Right lung (tissue), 10 donors: ENCODE measurements at places on chromosomes 1 and 21.

GRCh38 chr1:9927259-9927658, 15.9 kb downstream of the LZIC start:
- DNase-seq: no peak

DNA sequence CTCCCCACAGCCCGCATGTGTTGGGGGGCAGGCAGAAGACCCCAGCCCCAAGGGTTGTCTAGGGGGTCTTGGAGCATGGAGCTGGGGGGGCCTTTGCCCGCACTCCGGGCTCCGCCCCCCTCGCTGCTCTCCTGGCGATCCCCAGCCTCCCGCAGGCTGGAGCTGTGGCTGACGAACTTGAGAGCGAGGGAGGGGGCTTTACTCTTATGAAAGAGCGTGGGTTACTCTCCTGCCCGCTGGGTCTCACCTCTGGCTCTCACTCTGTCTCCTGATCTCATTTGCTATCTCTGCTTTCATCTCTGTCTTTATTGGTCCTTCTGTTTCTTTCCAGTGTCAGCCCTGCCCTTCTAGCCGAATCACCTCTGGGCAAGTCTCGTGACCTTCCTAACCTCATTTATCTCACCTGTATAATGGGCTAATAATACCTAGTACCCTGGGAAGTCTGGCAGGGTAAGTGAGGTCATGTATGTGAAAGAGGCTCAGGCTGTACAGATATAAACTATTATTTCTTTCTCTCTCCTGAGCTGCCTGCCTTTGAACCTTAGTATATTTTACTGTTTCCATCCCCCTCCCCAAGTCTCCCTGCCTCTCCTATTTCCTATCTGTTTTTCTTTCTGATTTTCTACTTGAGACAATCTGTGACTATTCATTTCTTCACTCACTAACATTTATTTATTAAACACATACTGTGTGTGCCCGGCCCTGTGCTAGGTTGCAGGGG, 731 bp downstream of the EFNA4 start:
- DNase-seq: no peak

- no peak for DNase-seq
Measured at GRCh38 chr1:236002025-236002390, 62.9 kb downstream of the NID1 start.

GRCh38 chr1:154408174-154408777, 3.1 kb downstream of the IL6R start:
- no peak for DNase-seq

DNA sequence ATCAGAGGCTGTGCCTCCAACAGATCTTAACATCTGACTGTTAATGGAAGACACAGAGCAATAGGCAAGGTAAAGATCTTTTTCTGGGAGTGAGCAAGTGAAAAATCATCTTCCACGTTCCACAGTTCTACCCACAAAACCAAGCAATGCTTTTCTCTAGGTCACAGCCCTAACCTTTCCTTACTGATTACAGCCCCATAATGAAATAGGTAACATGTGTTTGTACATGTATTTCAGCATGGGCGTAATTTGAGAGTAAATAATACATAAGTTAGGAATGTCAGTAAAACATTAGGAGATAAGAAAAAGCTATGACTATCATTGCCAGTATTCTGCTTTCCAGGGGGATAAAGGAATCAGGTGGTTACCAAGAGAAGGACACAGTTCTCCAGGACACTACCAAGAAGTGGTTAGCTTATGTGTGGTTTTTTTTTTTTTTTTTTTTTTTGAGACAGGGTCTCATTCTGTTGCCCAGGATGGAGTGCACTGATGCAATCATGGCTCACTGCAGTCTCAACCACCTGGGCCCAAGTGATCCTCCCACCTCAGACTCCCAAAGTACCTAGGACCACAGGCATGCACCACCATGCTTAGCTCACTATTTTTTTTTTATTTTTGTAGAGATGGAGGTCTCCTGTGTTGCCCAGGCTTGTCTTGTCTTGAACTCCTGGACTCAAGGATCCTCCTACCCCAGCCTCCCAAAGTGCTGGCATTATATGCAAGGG, 72.0 kb downstream of the DAP3 start:
- DNase-seq: no peak

DNA sequence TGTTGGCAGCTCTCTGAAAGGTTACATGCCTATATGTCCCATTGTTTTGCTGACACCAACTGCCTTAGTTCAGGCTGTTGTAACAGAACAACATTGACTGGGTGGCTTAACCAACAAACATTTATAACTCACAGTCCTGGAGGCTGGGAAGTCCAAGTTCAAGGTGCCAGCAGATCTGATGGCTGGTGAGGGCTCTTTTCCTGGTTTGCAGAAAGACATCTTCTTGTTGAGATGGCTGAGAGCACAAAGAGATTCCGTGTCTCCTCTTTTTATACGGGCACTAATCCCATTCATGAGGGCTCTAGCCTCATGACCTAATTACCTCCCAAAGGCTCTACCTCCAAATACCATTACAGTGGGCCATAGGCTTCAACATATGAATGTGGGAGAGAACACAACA, 10.2 kb upstream of the STMN1 start:
- DNase-seq: no peak

DNA sequence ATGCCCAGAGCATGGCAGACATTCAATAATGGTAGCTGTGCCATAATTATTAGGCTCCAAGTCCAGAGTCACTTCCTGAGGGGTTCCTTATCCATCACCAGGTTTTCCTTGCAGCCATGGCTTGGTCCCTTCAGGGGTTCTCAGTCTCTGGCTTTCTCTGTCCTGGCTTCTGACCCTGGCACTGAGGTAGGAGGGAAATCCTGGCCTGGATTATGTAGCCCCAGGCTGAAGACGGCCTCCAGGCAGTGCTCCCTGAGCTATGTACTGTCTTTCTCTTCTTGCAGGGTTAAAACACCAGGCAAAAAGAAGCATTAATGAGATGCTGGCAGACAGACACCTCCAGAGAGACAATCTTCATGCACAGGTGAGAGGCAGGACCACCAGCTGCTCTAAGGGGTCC, 9.5 kb upstream of the PADI3 start:
- DNase-seq: peak; percentile 35

DNA sequence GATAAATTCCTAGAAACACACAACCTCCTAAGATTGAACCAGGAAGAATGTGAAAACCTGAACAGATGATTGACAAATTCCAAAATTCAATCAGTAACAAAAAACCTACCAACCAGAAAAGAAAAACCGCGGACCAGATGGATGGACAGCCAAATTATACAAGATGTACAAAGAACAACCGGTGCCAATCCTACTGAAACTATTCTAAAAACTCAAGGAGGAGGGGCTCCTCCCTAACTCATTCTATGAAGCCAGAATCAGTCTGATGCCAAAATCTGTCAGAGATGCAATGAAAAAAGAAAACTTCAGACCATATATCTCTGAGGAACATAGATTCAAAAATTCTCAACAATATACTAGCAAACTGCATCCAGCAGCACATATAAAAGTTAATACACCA, 262.4 kb upstream of the DAB1 start:
- no peak for DNase-seq

DNA sequence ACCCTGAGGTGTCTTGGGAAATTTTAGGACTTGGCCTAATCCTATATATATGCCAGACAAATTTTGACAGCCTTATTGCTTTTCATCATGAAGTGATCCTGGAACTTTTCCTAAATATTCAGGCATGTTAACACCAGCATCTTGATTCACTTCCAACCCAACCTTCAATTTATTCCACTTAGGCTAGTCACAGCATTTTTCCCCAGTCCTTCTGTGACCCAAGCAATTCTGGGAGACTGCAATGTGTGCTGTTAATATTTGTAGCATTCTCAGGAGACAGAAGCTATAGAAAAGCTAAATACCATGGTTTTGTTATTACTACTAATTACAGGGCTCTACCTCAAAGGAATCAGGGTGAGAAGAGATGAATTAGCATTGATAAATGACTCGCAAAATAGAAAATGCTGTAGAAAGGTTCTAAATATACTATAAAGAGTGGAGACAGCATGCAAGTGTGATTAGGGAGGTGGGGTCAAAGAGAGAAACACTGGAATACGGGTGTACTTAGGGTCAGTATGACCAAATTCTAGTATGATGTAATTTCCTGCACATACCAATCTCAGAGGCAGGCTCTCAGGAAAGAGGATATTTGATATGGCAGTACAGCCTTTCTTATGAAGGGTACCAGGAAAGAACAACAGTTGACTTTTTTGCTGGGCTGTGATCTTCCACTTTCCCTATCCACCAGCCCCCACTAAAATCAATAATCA, 29.1 kb downstream of the PRRX1 start:
- DNase-seq: no peak

- DNase-seq: no peak
Measured at GRCh38 chr1:90732136-90732535, 15.0 kb upstream of the BARHL2 start.

DNA sequence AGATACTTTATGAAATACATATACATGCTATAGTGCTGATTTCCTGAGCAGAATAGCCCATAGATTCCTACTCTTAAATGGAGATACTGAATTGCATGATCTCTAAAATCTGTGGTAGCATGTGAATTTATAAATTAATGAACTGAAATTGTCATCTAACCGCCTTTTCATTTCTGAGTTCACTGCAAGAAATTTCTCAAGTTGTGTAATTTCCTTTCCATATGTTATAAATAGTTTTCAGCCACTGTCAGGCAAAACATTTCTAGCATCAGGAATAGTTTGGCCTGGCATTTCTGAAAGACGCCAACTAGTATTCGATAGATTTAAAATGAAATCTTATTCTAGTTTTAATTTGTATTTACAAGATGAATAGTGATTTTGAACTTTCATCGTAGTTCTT, 310.1 kb downstream of the USH2A start:
- DNase-seq: no peak

DNA sequence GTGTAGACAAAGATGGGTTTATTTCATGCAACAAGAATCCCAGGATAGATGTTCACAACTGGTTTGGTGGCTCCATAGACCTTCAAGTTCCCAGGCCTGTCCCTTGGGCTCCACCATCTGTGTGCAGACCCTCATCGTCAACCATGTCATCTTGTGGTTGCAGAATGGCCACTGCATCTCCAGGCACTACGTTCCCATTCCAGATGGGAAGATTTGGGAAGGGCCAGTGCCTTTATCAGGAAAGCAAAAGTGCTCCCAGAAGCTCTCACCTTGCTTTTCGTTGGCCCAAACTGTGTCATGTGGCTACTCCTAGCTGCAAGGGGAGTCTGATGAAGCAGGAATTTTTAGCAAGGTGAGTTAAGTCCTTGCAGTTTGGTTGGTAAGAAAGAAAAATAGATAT, 12.8 kb downstream of the TMCC2 start:
- no peak for DNase-seq

DNA sequence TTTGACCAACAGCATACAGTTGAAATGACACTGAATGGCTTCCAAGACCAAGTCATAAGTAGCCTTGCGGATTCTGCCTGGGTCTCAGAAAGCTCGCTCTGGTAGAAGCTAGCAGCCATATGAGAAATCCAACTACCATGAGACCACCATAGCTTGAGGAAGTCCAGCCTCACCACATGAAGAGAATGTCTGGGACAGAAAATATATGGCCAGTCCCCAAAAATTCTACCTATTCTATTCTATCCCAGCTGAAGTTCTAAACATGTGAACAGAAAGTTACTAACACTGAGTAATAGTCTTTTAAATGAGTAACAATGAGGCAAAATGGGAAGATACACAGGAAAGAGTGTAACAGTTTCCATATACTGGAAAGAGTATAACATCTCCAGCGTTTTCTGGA, 9.0 kb downstream of the FMO5 start:
- DNase-seq: no peak

DNA sequence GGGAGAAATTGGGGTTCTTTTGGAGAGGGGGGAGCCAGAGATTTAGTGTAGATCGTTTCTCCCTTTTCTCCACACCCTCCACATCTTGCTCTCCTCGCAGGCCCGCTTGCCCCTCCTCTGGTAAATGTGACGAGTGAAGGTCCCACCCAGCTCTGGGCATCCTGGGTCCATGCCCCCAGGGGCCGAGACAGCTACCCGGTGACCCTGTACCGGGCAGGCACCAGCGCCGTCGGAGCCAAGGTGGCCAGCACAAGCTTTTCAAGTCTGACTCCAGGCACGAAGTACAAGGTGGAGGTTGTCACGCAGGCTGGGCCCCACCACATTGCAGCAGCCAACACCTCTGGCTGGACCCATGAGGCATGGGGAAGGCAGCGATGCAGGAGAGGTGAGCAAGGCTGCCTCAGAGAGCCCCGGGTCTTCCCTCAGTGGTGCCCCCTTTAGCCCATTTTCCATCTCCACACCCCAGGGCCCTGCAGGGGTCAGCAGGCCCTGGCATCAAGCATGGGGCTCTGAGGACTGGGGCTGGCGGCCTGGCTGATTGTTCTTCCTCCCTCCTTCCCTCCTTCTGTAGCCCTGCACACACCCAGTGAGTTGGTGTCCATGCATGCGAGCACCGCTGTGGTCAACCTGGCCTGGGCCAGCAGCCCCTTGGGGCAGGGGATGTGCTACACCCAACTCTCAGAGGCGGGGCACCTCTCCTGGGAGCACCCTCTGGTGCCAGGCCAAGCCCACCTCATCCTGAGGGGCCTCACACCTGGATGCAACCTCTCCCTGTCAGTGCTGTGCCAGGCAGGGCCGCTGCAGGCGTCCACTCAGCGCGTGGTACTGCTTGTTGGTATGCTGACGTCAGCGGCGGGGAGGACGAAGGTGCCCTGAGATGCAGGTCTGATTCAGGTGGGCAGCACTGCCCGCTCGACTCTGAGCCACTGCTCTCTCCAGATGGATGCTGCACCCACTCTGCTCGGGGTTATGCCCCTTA, 16.4 kb upstream of the LGR6 start:
- DNase-seq: no peak

- DNase-seq: peak; percentile 5
Measured at GRCh38 chr1:70947835-70948234, 99.8 kb downstream of the PTGER3 start.

GRCh38 chr1:67584938-67585337, 100.1 kb upstream of the GADD45A start:
- no peak for DNase-seq

- DNase-seq: peak; percentile 15
Measured at GRCh38 chr1:196317535-196318522, 290.4 kb downstream of the KCNT2 start.

DNA sequence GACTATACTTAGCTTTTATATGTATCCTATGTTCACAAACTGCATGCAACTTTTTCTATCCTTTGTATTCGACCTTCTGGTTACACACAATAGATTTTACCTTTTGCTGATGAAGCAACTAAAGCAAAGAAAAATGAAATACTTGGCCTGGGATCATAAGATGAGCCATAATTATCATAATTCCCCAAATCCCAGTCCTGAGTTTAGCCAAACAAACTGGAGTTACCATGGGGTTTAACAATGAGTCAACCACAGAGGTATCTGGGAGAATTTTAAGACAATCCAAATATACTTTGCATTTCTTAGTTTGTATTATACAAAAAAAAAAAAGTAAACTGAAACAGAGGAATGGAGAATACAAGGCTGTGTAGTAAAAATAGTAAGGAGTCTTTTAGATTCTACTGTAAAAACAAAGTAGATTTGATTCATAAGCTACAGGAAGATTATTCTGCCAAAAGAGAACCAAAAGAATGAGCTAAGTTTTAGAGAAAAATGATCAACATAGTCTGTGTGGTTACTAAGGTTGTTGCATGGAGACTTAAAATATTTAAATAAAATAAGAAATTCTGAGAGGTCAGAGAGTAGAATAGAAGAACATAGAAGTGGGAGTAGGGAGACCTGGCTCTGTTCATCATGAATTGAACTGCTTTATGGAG, 60.4 kb upstream of the GORAB start:
- DNase-seq: no peak
